T1000 (cell line): ENCODE measurements at places on chromosomes 12 and 14.

- DNase-seq = no peak
Measured at GRCh38 chr14:99033951-99034350, 238.0 kb downstream of the BCL11B start.

DNA sequence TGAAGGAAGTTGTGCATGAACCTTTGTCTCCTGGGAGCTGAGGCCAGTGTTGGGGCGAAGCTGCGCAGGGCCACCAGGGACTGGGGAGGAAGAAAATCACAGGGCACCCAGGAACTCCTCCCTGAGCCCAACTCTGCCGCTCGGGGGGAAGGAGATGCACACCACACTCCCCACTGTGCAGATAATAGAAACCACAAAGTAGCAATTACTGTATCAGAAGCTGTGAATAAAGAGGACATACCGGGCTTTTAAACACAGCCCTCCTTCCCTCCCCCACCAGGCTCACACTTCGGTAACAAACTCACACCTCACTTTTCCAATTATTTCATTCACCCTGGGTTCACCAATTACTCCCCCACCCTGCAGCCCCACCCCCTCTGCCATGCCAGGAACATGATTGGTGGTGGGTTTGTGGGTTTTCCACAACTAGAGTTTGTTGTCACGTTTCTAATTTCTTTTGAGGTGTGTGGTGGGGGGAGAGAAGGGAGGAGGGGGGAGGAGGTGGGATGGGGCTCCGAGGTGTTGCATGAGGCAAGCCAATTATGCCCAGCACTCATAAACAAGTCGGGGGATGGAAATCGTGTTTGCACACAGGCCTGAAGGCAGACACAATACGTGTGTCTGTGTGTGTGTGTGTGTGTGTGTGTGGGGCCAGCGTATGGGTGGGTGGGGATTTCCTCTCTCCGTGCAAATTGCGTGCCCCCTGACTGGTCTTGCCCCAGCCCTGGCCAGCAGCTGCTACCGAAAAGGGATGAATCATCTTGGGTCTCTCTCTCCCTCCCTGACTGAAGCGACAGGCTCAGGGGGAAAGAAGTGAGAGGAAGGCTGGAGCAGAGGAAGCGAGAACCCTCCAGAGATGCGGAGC lies 103.3 kb downstream of the RBM19 start:
- peak; percentile 5 for DNase-seq

DNA sequence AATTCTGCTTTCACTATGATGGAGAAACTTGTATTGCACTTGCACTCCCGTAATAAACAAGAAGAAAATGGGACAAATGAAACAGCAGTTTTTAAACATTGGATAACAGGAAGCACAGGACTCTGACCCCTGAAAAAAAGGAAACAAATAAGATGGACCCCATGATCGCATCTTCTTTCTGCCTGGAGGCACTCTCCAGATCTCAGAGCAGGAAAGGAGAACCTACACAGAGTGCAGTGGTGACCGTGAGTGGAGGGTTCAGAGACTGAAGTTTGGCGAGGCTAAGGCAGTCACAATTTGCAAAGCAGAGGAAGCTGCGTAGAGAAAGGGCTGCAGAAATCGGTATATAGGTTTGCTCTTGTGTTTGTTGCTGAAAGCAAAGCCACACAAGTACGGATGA lies 6.1 kb upstream of the FGF6 start:
- DNase-seq = no peak

GRCh38 chr12:16323010-16323409 lies 24.4 kb upstream of the MGST1 start:
- no peak for DNase-seq

DNA sequence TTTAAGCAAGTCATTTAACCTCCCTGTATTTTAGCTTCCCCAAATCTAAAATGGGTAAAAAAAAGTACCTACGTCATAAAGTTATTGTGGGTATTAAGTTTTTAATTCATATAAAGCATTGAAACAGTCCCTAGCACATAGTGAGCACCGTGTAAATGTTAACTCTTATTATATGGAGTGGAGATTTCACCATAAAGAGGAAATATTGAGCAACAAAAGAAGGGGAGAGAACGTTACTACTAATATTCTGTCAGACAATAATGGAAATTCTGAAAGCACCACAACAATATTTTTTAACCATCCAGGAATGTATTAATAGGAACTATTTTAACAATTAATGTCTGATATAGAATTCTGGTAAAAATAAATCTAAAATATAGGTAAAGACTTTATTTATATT lies 7.8 kb upstream of the CD163L1 start:
- DNase-seq = no peak

- no peak for DNase-seq
Measured at GRCh38 chr12:114673169-114673833, 10.7 kb downstream of the TBX3 start.

DNA sequence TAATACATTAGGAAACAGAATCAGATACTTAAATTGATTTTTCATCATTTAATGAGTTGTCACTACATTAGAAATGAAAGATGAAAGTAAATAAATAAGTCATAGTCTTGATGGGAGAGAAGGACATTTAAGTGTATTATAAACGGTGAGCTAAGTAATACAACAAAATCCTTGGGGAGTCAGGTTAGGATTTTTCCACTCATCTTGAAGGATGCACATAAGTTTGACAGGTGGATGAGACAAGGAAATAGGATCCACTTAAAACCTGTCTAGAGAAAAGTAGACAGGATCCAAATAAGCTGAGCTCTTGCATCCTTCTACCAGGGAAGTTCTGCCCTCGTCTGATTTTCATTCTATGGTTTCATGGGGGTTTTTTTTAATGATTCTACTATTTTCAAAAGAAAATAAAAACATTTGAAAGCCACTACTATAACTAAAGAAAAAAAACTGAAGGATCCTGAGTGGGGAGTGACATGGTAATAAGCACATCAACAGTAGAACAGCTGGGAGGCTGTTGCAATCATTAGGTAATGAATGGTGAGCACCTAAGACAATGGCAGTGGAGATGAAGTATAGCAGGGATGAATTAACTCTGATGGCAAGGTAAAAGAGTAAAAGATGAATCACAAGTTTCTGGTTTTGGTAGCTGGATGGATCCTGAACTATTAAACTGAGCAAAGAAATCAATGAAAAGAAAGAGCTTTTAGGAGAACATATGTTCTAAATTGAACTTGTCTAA lies 17.0 kb downstream of the CEP128 start:
- no peak for DNase-seq

GRCh38 chr14:38121320-38122020 lies 86.2 kb upstream of the SSTR1 start:
- no peak for DNase-seq

DNA sequence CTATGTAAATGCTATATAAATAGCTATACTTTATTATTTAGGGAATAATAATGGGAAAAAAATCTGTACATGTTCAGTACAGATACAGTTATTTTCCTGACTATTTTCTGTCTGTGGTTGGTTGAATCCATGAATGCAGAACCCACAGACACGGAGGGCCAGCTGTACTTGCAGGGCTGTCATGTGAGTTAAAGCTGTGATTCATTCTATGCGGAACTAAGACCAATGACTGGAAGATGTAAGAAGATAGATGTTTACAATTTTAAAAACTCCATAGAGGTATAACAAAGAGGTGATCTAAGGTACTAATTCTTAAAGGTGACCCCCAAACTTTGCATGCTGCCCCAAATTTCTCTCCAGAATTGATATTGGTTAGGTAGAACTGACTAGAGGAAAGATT lies 14.6 kb downstream of the PCNX4 start:
- DNase-seq = no peak

DNA sequence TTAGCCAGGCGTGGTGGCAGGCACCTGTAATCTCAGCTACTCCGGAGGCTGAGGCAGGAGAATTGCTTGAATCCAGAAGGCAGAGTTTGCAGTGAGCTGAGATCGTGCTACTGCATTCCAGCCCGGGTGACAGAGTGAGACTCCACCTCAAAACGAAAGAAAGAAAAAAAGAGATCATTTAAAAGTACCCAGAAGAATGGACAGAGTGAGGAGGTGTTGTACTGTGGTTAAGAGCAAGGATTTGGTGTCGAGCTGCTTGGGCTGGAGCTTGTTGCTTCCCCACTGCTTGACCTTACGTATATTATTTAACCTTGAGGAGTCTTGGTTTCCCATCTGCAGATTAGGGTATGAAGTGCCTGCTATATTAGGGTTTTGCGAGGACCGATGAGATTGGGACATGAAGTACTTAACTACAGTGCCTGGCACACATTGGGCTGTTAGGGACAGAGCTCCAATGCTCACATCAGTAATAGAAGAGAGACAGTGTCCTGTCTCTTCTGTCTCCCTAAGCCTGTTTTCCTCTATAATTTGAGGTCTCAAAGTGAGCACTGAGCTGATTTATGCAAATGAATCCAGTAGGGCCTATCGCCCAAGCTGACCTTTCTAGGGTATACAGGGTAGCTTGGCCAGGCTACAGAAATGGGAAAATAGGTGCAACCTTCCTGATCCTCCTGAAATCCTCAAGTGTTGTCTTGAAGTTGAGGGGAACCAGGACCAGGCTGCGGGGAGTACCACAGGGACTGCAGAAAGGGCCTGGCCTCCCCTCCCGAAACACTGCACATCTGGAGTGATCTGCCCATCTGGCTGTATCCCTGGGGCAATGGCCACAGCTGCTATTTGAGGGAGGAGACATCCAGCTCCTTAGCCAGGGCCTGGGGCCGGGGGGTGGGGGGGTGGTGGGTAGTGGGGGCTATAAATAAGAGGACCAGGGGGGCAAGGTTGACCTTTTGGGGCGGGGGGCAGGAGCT lies 8.6 kb upstream of the HDAC7 start:
- DNase-seq = no peak

DNA sequence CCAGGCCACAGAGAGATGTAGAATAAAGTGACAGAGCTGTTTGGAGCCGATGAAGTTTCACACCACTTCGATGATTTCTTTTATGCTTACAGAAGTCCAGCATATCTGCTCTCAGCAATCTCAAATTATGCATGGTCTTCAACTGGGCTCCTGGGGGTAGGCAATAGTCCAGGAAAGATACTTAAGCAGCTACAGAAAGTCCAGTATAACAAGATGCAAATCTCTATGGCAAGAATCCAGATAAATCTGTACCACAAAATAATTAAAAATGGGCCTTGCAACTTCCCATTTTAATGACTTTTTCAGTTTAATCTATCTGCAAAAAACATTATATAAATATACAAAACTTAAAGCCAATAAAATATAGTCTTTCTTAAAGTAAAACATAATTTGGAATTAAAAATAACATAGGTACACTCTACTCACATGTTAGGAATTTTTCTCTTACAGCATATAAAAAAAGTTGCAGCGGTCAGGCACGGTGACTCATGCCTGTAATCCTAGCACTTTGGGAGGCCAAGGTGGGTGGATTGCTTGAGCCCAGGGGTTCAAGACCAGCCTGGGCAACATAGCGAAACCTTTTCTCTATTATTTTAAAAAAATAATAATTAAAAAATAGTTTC lies 20.5 kb upstream of the RAD51AP1 start:
- DNase-seq = peak; percentile 4

- no peak for DNase-seq
Measured at GRCh38 chr14:67630186-67630585, 10.5 kb downstream of the ARG2 start.

- peak; percentile 4 for DNase-seq
Measured at GRCh38 chr12:118404876-118405521, 28.6 kb downstream of the SUDS3 start.

GRCh38 chr12:49543914-49544815 lies 5.3 kb downstream of the KCNH3 start:
- no peak for DNase-seq

DNA sequence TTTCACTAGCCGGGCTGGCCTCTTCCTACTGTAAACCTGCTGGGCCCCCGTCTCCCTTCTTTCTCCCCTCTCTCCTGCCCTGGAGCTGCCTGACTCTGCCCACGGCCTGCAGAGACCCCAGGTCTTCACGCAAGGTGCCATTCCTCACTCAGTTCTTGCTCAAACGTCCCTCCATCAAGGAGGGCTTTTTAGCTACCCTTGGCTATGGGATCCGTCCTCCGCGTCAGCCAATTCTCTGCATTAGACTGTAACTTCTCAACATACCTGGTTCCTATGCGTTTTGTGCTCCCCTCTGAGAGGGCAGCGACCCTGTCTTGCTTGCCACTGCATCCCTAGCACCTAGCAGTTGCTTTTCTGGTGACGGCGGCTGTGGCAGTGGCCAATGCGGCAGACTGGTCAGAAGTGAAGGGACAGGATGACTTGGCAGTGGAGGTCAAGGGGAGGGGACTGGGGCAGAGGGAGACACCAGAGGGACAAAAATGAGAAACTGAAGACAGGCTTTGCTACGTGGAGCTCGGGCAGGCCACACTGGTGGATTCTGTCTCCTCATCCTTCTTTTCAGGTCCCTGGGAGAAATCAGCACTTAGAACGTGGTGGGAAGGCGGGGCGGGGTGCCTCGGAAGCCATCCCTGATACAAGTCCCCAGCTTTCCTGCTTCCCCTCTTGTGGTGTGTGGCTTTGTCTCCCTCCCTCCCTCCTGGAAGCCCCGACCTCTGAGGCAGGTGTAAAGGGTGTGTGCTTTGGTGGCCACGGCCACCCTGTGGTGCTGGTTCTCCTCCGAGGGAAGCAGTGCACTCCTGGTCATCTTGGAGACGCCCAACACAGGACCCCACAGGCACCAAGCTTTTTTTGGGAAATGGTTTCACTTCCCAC lies 1.8 kb downstream of the B3GNT4 start:
- no peak for DNase-seq

DNA sequence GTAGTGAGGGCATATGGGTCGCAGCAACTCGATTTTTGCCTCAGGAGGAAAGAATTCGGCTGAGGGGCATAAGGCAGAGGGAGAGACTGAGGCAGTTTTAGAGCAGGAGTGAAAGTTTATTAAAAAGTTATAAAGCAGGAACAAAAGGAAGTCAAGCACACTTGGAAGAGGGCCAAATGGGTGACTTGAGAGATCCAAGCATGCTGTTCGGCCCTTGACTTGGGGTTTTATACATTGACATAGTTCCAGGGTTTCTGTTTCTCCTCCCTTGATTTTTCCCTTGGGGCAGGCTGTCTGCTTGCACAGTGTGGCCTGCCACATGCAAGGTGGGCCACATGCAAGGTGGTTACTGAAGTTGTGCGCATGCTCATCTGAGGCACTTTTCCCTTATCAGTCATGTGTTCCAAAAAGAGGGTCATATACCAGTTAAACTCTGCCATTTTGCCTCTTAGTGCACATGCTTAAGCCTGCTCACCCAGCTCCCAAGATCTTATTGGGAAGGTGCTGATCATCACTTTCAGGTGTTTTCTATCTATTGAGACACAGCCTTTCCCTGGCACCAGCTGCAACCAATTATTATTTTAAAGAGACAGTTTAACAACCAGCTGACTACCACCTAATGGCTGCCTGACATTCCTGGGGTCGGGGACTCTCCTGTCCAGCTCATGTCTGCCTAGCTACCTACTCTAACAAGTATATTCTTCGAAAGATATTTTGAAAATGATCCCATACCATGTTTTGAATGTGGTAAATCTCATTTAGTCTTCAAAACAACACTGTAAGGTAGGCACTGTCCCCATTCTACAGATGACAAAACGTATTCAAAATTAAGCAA lies 19.9 kb downstream of the PTGER2 start:
- DNase-seq = no peak

GRCh38 chr14:69657950-69658355 lies 46.6 kb downstream of the SUSD6 start:
- DNase-seq = no peak

GRCh38 chr14:102138535-102138934 lies 1.2 kb upstream of the WDR20 start:
- no peak for DNase-seq
